ENCODE measurements at places on chromosomes 5 and 9.

- no peak for DNase-seq
Measured at GRCh38 chr9:88678431-88678830, 143.5 kb downstream of the NXNL2 start.

DNA sequence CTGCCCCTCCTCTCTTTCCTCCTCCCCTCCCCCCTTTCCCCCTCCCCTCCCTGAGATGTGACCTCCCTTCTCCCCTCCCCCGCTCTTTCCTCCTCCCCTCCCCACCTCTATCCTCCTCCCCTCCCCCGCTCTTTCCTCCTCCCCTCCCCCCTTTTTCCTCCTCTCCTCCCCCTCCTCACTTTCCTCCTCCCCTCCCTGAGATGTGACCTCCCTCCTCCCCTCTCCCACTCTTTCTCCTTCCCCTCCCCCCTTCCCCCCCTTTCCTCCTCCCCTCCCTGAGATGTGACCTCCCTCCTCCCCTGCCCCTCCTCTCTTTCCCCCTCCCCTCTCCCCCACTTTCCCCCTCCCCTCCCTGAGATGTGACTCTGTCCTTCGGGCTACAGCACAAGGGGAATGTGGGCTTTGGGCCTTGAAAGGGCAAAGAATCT, 169.8 kb downstream of the COL23A1 start:
- peak; percentile 84 for DNase-seq

GRCh38 chr5:168946363-168946762, 354.6 kb downstream of the SLIT3 start:
- peak; percentile 70 for DNase-seq

GRCh38 chr5:39102684-39103155, 28.5 kb upstream of the RICTOR start:
- no peak for DNase-seq

DNA sequence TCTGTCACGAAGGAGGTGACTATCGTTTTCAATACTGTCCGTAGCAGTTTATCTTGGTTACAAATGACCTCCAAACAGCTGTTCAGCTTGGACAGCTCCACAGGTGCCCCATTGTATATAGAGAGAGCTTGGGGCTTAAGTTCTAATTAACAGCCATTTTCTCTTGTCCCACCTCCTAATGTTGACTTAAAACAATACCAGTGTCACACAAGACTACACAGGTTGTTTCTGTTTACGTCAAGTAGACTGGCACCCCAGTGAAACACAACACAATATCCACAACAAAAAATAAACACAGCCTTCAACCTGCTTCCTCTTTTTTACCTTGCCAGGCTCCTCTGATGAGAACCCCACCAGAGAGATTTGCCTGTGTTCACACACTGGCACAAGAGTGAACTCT, 39.8 kb upstream of the TLE1 start:
- DNase-seq: no peak

DNA sequence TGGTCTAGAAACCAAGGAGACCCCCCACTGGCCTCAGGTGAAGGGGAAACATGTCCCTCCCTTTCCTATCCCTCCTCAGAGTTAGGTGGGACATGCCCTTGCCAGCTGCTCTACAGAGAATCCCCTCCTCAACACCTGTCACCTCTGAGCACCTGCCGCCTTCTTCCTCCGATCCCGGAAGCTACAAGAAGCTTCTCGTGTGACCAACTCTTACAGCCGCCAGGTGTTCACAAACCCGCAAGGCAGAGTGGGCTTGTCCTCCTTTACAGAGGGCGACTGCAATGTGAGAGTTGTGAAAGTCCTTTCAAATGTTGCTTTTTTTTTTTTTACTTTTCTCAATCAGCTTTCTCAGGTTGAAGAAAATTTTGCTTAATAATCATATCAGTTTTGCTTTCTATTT, 3.7 kb upstream of the ICE1 start:
- DNase-seq: no peak

DNA sequence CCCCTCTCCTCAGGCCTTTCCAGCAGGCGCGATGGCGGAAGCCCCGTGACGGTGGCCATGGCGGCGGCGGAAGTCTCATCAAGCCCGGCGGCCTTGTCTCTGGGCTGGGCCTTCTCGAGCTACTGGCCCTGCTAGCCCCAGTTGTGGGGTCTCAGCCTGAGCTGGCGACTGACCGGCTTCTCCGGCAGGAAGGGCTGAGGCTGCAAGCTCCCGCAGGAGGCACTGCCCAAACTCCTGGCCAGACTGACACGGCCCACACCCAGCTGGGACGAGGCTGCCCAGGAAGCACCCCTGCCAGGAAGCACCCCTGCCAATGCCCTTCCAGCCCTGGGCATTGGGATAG, 88.5 kb upstream of the ANKH start:
- DNase-seq: no peak

- DNase-seq: no peak
Measured at GRCh38 chr5:14407746-14408175, 173.8 kb upstream of the OTULINL start.

DNA sequence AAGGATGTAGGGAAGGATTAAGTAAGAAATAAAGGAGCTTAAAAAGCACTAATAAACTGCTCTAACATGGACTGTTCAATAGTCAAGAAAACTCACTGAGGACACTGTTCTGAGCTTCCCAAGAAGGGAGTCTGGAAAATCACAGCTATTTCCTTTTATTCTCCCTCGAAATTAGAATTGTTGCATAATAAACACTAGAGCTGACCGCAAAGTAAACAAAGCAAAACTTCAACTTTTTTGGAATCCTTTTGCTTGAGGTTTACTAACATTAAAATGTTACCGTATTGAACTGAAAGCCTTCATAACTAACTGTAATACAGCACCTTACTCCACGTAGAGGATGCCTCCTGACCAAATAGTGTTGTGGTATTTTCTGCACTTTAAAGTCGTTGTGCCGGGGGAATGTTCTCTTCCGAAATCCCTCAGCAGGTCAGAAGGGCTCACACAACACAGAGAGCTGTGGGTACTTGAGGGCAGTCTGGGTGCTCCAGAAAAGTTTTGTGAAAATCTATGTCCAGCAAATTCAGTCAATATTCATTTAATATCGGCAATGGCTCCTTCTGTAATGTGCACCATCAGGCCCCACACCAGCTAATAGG, 59.2 kb downstream of the TTLL11 start:
- DNase-seq: no peak

DNA sequence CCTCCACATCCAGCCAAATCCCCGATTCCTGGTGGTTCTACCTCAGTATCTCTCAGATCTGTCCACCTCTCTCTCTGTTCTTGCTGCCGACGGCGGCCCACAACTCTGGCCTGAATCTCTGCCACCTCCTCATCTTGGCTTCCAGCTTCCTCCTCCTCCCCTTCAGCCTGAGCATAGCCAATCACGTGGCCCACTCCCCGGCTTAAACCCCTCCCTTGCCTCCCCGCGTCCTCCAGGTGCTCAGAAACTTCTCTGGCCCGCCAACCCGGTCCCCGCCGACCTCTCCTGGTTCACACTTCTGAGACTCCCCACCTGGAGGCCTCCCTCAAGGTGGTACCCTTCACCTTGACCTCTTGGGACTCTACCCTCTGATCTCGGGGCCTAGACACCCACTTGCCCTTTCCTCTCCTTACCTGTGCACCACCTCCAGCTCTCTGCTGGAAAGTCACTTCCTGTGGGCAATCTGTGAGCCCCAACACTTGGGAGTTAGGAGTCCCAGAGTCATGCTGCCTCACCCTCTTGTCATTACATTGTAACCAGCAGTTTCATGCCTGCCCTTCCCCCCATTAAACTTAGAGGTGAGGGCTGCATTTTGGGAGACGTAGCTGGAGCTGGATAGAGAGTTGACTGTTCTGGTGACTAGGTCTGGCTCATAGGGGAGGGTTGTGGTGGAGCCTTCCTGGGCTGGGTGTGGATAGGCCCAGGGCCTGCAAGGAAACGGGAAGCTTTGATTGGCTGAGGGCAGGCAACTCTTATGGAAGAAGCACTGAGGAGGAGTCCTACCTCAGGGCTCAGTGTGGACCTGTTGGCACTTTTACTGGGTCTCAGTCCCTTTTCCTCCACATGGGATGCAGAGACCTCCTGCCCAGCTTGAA, 4.5 kb upstream of the SET start:
- DNase-seq: peak; percentile 87

GRCh38 chr5:133589286-133589685, 23.1 kb downstream of the FSTL4 start:
- peak; percentile 51 for DNase-seq

DNA sequence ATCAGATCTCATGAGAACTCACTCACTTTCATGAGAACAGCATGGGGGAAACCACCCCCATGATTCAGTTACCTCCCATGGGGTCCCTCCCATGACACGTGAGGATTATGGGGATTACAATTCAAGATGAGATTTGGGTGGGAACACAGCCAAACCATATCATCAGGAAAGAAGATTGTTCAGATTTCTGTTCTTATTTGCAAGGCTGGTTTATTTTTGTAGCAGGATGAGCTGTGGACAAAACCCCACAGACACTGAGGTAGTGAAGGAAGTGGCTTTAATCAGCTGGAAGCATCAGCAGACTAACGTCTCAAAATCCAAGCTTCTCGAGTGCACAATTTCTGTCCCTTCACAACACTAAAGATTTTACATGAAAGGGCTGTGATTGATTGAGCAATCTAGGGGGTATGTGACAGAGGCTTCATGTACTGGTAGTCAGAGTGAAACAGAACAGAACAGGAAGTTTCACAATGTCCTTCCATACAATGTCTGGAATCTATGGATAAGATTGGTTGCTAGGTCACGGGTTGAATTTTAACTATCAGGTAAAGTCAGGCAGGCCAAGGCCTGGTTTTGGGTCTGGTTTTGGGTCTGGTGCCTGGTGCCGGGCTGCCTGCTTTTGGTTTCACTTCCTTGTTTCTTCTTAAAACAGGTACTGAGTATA, 91.3 kb upstream of the ZNF366 start:
- DNase-seq: no peak

DNA sequence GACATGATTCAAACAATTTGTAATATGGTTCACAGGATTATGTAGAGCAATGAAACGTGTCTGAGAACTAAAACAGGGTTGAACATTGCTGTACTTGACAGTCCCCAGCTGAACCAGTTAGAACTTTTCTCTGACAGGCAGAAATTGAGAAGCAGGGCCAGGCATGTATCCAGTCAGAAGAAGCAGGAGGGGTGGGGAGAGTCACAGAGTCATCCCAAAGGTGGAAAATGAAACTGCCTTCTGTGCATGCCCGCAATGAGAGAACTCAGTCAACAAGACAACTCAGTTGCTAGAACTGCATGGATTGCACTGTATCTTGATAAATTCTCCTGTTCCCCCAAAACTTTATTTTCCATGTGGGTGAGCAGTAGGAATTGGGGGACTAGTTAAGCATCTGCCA, 72.9 kb upstream of the PRLR start:
- DNase-seq: no peak

DNA sequence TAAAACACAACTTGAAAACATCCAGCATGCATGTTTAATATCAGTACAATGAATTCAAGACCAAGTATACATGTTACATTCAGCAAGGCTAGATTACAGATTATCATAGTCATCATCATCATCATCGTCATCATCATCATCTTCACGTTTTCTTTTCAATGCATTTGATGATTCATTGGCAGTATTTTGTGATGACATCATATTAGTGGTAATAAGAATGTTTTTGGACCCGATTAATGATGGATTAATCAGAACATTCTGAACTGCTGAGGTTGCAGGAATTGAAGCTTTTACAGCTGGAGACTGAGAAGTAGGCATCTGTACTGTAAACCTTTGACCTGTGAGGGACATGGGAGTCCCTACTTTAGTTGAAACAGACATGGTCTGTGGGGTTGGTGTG, 4.5 kb downstream of the AK6 start:
- no peak for DNase-seq

GRCh38 chr9:133429214-133429613, 7.0 kb downstream of the ADAMTS13 start:
- peak; percentile 92 for DNase-seq

GRCh38 chr5:143024228-143024920, 254.2 kb downstream of the ARHGAP26 start:
- DNase-seq: no peak

- DNase-seq: peak; percentile 75
Measured at GRCh38 chr9:89919171-89919681, 314.4 kb downstream of the GADD45G start.

- DNase-seq: peak; percentile 34
Measured at GRCh38 chr9:124256517-124257069, 1.2 kb upstream of the NEK6 start.

DNA sequence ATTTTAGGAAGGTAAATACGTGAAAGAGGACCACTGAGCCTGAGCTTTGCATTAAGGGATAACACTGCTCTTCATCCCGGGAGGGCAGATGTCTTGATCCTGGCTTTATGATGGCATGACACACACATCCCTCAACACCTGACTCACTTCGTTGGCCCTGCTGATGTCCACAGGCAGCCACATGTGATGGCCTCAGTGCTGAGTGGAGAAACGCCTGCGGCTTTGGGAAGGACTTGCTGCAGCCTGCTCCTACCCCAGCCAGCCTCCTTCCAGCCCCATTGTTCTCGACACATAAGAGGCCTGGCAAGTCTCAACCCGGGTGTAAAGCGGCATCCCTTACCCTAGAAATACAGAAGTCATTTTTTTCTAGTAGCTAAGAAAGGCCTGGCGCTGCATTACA, 169.0 kb downstream of the SYK start:
- DNase-seq: no peak

DNA sequence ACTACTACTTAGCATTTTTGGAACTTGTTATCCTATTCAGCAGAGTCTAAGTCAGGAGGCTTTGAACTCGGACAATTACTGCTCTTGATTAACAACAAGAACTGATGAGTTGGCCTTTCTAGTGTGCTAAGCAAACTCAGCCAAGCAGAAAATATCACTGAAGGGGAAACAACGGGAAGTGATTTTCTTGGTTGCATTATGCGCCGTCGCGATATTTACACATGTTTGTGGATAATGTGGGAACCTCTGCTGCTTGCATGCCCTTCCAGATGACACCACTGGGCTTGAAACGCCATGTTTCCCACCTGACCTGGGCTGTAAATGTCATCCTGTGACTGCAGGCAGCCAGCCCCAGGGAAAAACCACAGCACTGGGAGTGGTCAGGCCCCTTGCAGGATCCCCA, 205.5 kb downstream of the PAX5 start:
- DNase-seq: no peak

GRCh38 chr9:6640268-6641051, 5.1 kb downstream of the GLDC start:
- DNase-seq: no peak

- DNase-seq: no peak
Measured at GRCh38 chr5:72034770-72035169, 72.5 kb upstream of the MAP1B start.

DNA sequence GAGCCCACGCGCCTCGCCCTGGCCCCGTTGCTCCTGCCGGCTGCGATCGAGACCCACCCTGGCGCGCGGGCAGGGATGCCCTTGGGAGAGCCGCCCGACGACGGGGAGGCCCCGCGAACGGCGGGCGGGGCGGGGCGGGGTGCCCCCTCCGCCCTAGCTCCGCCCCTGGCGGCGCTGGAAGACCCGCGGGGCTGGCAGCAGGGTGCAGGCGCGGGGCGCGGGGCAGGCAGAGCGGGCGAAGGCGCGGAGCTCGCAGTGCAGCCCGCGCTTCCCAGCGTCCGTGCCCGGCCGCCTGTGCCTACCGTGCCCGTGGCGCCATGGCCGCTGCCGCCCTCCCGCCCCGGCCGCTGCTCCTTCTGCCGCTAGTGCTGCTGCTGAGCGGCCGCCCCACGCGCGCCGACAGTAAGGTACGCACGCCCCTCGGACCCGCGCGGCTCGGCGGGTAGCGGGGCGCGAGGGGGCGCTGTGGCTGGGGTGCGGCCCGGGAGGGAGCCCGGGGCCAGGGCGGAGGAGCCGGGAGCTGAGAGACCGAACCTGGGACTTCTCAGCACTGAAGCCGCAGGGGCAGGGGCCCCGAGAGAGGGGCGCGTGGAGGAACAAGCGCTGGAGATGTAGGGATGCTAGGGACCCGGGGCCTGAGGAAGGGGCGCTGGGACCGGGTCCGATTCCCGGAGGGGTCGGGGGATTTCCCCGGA, at the start of gene OLFML2A:
OLFML2A (plus strand) TSS at position 180 of the 695 bp plus-strand sequence; CDS start at position 318, 138 bp downstream.
- DNase-seq: peak; percentile 91
